ENCODE measurements at places on chromosomes 4 and X.

GRCh38 chr4:8725071-8725841 lies 132.7 kb downstream of the CPZ start:
- no peak for DNase-seq

- DNase-seq, result peak; percentile 53
These were observed 3.5 kb upstream of the IQSEC2 start for GRCh38 chrX:53284684-53285447.

- DNase-seq, result no peak
These were observed 40.9 kb downstream of the GPR143 start for GRCh38 chrX:9724711-9725110.

GRCh38 chrX:122187069-122187713 lies 996.9 kb upstream of the GRIA3 start:
- no peak for DNase-seq

GRCh38 chr4:131547506-131547981 lies 1601.5 kb upstream of the PCDH10 start:
- no peak for DNase-seq

GRCh38 chr4:145490361-145490760 lies 8.7 kb downstream of the SMAD1 start:
- DNase-seq, result no peak

- DNase-seq, result no peak
These were observed 337.7 kb upstream of the FAM241A start for GRCh38 chr4:111807576-111807975.

GRCh38 chr4:182215148-182215547 lies 28.1 kb upstream of the TENM3 start:
- no peak for DNase-seq

GRCh38 chrX:46407753-46408130 lies 137.5 kb downstream of the ZNF674 start:
- no peak for DNase-seq

DNA sequence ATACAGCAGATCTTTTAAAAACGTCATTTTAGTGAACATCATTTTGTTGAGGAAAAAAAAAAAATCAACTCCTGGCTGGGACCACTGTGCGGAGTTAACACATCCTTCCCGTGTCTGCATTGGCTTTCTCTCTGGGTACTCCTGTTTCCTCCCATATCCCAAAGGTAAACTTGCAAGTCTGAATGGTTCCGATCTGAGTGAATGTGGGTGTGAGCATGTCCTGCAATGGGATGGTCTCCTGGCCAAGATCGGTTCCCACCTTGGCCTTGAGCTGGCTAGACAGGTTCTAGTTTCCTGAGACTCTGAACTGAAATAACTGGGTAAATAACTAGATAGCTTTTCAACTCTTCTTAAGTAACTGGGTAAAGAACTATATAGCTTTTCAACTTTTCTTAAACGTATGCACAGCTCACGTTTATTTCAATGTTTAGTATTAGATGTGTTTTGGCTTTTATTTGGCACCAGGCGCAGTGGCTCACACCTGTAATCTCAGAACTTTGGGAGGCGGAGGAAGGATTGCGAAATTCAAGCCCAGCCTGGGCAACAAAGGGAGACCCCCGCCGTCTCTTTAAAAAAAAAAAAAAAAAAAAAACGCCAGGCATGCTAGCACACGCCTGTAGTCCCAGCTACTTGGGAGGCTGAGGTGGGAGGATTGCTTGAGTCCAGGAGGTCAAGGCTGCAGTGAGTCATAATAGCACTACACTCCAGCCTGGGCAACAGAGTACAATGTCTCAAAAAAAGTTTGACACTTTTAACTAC lies 14.0 kb downstream of the RBMX start:
- DNase-seq, result no peak

DNA sequence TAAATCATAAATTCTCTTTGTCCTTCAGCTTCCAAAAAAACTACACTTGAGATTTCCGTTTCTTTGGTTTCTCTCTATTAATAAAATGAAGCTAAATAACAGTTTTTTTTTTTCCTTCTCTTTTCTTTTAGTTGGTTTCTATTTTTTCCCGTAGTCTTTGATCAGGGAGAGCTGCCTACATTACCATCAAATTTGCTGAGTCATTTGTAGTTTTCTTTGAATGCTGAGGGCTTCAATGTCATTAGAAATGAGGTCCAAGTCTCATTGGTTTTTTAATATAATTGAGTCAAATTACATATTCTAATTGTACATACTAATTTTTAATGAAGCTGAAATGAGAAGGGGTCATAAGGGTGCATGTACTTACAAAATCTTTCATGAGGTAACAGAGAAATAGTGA lies 550.2 kb downstream of the GBA3 start:
- DNase-seq, result no peak

DNA sequence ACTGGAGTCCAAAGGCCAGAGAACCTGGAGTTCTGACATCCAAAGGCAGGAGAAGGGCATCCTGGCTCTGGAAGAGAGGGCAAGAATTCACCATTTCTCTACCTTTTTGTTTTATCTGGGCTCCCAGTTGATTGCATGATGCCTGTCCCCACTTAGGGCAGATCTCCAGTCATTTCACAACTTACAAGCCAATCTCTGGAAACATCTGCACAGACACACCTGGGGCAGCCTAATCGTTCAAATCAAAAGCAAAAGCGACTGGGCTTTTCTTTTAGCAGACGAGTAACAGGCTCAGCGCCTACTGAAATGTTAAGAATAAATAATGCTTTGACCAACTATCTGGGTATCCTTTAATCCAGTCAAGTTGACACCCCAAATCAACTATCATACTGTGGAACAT lies 136.0 kb upstream of the NPY2R start:
- DNase-seq, result no peak

- DNase-seq, result no peak
These were observed 407.9 kb downstream of the TECRL start for GRCh38 chr4:64001229-64001898.

DNA sequence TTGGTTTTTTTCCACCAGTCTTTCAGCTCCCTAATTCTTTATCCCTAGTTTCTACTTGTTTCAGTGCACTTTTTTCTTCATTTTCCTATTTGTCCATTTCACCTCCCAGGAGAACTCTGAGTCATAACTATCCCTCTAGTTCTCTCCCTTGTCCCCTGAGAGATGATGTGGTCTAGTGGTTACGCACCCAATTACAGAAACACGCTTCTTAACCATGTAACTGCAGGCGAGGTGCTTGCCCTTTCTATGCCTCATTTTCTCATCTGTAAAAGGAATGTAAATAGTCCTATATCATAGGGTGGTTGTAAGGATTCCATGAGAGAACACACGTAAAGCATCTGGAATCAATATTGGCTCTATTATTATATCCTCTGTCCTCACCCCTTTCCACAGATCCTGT lies 8.8 kb upstream of the GRPR start:
- DNase-seq, result no peak

GRCh38 chr4:75653845-75654503 lies 19.2 kb downstream of the G3BP2 start:
- DNase-seq, result no peak

- DNase-seq, result no peak
These were observed 243.5 kb downstream of the GPAT3 start for GRCh38 chr4:83779103-83780052.

- DNase-seq, result no peak
These were observed 14.5 kb downstream of the CLCN4 start for GRCh38 chrX:10171249-10171648.

DNA sequence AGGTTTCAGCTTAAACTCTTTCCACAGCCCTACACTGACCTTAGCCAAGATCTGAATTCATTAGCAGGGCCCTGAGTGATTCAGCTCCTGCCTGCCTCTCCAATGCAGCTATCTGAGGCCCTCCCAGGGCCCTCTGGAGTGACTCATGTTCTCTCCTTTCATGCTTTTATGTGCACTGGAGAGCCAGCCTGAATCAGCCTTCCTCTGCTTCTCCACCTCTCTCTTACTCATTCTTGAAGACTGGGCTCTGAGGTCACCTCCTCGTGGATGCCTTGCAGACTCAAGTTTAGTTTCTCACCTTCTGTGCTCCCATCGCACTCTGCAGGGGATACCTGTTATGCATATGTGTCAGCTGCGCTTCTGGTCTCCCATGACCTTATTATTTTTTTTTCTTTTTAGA lies 3.1 kb upstream of the OCIAD2 start:
- no peak for DNase-seq

DNA sequence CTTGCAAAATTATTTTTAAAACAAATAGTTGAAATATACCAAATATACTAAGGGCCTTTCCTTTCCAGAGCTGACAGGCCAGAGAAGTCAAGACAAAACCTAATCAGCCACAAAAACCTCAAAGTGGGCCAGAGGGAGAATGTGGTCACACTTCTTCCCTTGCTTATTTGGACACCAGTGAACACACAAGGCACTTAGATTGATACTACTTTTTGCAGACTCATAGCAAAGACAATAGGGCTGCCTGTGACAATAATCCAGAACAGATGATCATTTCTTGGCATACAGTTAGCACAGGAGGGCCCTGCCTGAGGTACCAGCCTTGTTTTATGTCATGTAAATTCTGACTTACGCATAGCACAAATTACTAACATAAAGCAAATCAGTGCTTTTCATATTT lies 215.7 kb upstream of the NEIL3 start:
- DNase-seq, result no peak

DNA sequence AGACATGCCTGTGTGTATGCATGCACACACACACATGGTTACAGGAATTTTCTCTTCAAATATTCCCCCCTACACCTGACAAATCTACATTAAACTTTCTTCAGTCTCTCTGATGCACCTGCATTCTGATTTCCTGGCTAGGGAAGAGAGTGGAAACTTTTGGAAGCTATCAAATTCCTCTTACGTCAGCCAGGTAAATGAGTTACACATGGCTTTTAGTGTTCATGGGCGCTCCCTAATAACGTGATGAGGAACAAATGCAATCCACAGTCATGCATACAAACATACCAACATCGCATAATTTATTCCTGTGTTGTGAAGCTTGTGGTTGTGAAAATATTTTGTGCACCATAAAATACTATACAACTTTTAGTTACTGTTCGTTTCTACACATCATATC lies 34.9 kb downstream of the BMP3 start:
- no peak for DNase-seq

GRCh38 chr4:136893573-136893972 lies 638.7 kb downstream of the PCDH18 start:
- DNase-seq, result no peak

DNA sequence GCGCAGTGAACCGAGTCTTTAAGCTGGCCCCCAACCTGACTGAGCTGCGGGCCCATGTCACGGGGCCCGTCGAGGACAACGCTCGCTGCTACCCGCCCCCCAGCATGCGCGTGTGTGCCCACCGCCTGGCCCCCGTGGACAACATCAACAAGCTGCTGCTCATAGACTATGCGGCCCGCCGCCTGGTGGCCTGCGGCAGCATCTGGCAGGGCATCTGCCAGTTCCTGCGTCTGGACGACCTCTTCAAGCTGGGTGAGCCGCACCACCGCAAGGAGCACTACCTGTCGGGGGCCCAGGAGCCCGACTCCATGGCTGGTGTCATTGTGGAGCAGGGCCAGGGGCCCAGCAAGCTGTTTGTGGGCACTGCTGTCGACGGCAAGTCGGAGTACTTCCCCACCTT lies 2.2 kb downstream of the PLXNA3 start:
- DNase-seq, result no peak

DNA sequence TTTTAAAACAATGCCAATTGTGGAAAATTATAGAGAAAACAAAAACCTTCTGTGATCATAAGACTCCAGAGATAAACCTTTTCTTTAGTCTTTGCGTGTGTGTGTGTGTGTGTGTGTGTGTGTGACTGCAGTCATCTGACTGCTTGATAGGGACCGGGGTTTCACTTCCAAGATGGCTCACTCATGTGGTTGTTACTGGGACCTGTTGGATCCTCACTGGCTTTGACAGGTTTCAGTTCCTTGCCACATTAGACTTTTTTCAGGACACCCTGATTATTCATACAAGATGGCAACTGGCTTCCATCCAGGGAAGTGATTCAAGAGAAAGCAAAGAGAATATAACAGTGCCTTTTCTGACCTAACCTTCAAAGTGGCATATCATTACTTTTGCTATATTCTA lies 21.9 kb upstream of the MAD2L1 start:
- DNase-seq, result no peak

DNA sequence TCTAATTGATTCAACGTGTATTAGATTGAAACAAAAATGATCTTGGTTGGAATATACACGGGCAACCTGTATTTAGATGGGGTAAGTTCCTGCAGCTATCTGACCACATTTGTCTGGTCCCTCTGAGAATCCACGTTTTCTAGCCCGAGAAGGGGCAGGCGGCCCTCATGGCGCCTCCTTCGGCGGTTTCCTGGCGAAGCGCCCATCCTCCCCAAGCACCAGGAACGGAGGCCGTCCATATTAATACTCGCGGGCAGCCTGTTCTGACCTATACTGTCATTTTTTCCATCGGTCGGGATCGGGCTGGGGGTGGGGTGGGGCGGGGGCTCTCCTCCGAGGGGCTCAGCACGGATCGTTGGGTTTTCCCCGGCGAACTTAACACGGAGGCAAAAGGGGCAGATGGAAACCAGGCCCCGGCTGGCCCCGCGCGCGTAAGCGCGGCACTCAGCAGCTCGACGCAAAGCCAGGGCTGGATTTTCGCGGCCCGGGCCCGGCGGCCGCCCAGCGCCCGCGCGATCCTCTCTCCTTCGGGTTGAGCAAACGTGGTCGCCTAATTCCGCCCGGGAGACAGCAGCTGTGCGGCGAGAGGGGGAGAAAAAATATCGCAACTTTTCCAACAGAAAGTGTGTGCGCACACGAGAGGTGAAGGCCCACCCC lies 77.2 kb upstream of the BCOR start:
- DNase-seq, result no peak

DNA sequence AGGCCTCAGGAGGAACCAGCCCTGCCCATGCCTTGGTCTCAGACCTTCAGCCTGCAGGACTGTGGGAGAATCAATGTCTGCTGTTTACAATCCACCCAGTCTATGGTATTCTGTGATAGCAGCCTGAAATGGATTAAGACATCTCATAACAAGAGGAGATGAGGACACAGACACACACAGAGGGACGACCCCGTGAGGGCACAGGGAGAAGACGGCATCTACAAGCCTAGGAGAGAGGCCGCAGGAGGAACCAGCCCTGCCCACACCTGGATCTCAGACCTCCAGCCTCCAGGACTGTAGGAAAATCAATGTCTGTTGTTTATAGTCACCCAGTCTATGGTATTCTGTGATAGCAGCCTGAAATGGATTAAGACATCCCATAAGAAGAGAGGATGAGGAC lies 3.3 kb downstream of the SLC25A6 start:
- DNase-seq, result no peak

GRCh38 chr4:152525878-152526277 lies 10.0 kb downstream of the FBXW7 start:
- DNase-seq, result no peak

GRCh38 chrX:120790552-120790951 lies 85.1 kb downstream of the CT47B1 start:
- DNase-seq, result no peak

DNA sequence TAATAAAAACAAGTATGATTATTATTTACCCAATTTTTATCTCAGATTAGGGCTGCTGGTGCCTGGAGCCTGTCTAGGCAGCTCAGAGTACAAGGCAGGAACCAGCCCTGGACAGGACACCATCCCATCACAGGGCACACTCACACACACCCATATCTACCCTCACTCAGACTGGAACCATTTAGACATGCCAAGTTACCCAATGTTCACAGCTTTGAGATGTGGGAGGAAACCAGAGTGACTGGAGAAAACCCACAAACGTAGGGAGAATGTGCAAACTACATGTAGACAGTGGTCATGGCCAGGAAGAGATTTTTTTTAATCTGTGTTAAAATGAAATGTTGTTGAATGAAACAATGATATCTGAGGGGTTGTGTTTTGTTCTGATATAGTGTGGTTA lies 35.7 kb upstream of the ADGRA3 start:
- DNase-seq, result no peak

- DNase-seq, result no peak
These were observed 1.5 kb downstream of the CFAP97 start for GRCh38 chr4:185201977-185202962.

GRCh38 chr4:40812386-40812785 lies 62.6 kb downstream of the NSUN7 start:
- no peak for DNase-seq
